NCI-H460 (cell line): ENCODE measurements at places on chromosomes 7 and 10. TPM values are rescaled to one million over a fixed set of nuclear protein-coding genes. Genes with fewer than 3 reads are reported as not detected.

The PURB gene
- 16.2 and 17.9 TPM in 2 replicates for total RNA-seq

The TMEM26 gene
- total RNA-seq = not detected in 2 replicates

The CCL24 gene
- total RNA-seq = not detected in 2 replicates

The FKBP6 gene
- 0.17 TPM in 1 of 2 replicates, not detected in the other for total RNA-seq

The ZNF804B gene
- total RNA-seq = not detected in 2 replicates

The LANCL2 gene
- 2.8 and 4.6 TPM in 2 replicates for total RNA-seq

The CDNF gene
- total RNA-seq = 0.69 TPM in 1 of 2 replicates, not detected in the other

The CXCL12 gene
- total RNA-seq = not detected in 2 replicates

The LMTK2 gene
- total RNA-seq = 12.0 and 13.3 TPM in 2 replicates

The CREM gene
- 240 and 246 TPM in 2 replicates for total RNA-seq

The TMEM176B gene
- not detected in 2 replicates for total RNA-seq

The SPDYE2 gene
- not detected in 2 replicates for total RNA-seq

The BTBD16 gene
- 0.43 and 0.45 TPM in 2 replicates for total RNA-seq

The CACNA2D1 gene
- total RNA-seq = 13.6 and 15.7 TPM in 2 replicates

The IFIT1B gene
- not detected in 2 replicates for total RNA-seq

The LIPF gene
- not detected in 2 replicates for total RNA-seq

The SPDYE5 gene
- total RNA-seq = 0.10 TPM in 1 of 2 replicates, not detected in the other

The PIK3AP1 gene
- total RNA-seq = 0.47 and 1.3 TPM in 2 replicates

The CPXM2 gene
- 0.02 TPM in 1 of 2 replicates, not detected in the other for total RNA-seq

The MCM10 gene
- 9.8 and 10.1 TPM in 2 replicates for total RNA-seq

The SPDYE6 gene
- total RNA-seq = not detected in 2 replicates

The GRB10 gene
- total RNA-seq = 19.5 and 24.7 TPM in 2 replicates

The AFAP1L2 gene
- total RNA-seq = 0.06 TPM in 1 of 2 replicates, not detected in the other

The PAPSS2 gene
- 209 and 218 TPM in 2 replicates for total RNA-seq

The GNGT1 gene
- 0.47 and 0.61 TPM in 2 replicates for total RNA-seq

The CPN1 gene
- total RNA-seq = not detected in 2 replicates
